ENCODE measurements at places on chromosomes 4 and X.

DNA sequence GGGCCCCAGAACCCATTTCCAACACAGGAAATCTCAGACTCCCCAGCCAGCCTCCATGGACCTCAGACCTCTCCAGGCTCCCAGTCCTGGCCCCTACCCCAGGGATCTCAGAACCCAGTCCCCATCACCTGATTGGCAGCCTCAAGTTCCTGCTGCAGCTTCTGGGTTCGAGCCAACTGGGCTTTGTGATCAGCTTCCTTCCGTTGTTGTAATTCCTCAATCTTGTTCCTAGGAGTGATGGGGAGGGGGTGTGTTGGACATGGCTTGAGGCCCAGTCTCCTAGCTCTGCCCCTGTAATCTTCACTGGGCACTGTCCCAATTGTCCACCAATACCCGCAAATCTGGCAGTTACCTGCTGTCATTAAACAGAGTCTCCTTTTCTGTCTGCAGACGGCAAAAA, 12.6 kb downstream of the GRIPAP1 start:
- no peak for DNase-seq

DNA sequence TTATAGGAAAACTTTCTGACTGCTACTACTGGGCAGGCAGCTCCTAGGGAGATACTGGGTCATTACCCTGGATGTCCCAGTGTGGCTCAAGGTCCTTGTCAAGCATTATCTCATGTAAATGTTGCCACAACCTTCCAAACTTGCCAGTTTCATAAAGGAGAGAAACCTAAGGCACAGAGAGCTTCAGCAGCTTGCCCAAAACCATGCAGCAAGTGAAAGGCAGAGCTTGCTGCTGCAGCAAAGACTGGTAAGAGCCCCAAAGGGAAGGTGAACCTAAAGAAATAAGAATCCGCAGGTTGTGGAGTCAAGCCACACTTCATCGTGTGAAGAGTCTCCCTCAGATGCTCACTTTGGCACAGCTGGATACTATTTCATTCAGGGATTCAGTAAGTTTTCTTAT, 2.3 kb downstream of the MPP1 start:
- no peak for DNase-seq

- no peak for DNase-seq
Measured at GRCh38 chr4:16264798-16265197, 38.5 kb upstream of the TAPT1 start.

DNA sequence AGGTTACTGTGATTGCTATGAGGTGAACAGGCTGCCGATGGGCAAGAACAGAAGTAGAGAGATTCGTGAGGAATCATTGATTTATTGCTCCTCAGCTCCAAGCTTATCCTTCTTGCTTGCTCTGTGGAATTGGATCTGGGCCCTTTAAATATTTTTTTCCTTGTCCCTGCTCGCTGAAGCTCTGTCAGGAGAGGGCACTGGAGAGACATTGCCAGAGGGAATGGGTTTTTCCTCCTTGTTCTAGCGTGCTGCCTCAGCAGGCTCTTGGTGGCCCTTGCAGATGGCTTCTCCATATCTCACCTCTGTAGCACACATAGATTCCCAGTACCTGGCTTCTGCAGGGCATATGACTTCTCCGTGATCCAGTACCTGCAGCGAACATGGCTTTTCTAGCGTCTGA, 67.4 kb downstream of the CNGA2 start:
- no peak for DNase-seq

- DNase-seq = no peak
Measured at GRCh38 chrX:129706400-129707072, 32.2 kb upstream of the XPNPEP2 start.

DNA sequence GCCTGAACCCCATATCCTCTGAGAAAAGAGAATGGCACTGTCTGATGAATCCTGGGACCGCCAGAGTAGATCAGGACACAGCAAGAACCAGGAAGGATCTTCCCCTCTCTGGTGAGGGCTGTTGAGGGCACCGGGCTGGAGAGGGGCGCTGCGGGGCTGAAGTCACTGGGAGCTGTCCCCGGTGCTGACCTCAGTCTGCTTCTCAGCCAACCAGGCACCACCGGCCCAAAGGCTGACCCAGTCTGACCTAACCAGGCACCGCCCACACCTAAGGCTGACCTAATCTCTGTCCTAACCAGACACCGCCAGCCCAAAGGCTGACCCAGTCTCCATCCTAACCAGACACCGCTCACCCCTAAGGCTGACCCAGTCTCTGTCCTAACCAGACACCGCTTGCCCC, 82.8 kb downstream of the CPZ start:
- no peak for DNase-seq

- DNase-seq = no peak
Measured at GRCh38 chrX:78322863-78323262, 4.5 kb downstream of the CYSLTR1 start.

DNA sequence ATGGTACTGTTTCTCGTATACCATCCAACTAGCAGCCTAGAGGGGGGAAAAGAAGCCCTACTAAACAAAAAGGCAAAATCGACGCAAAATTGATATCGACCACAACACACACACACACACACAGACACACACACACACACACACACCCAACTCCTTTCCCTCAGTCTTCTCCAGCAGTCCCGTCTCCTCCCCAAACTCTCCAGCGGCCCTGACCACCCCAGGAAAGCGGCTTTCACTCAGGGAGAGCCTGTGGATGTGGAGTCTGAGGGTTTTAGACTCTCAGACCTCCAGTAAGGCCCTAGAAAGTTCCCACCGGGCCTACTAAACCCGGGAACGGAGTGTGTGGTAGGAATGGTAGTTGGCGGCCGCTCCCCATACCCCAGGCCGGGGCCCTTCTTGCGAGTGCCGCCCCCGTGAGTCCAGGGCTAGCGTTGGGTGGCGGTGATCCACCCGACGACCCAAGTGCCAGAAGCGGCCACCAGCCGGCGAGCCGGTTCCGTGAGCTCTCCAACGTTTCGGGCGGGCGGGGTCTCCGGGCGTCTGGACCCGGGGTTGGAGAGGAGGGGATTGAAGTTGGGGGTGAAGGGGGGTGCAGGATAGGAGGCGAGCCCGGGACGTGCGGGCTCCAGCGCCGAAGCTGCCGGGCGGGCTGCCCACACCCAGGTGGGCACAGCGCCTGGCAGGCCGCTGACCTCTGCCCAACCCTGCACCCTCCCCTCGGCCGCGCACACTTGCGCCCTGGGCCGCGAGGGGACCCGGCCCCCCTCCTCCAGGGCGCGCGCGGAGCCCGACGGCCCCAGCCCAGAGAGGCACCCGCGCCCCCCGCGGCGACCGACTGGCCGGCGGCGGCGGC, 13.7 kb downstream of the ARX start:
- DNase-seq = no peak

GRCh38 chrX:17470136-17470535, 95.1 kb downstream of the NHS start:
- no peak for DNase-seq

GRCh38 chr4:27917381-27917780, 1056.7 kb downstream of the STIM2 start:
- DNase-seq = no peak
